GM12891 (cell line): ENCODE measurements at places on chromosomes 16 and 17.

DNA sequence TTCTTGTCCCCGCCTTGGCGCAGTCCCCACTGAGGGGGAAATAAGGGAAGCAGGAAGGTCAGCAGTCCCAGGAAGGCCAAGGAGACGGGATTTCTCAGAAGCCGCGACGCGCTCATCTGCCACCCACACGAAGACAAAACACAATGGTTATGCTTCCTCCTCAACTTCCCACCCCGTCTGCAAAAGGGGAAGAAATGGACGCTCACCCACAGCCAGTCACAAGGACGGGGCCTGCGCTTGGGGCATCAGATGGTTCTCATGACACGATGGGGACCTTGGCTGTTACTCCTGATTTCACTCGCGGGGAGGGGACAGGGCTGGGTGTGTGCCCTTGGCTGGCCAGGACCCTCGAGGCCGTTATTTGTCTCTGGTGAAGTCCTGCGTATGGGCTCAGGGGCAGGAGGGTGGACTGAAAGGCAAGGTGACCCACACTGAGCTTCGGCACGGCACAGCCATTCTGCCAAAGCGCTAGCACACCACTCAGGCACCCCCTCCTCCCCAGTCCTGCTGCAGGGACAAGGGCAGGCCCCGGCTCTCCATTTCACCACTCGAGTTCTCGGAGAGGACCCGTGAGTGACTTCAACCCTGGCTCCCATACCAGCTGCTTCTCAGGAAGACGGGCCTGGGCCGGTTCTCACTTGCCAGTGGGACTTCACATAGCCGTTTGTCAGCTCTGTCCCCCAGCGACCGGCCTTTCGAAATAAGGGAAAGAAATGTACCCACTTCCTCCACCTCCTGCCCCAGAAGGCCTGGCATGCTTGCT lies 84.5 kb downstream of the ABR start:
- no peak for DNase-seq

DNA sequence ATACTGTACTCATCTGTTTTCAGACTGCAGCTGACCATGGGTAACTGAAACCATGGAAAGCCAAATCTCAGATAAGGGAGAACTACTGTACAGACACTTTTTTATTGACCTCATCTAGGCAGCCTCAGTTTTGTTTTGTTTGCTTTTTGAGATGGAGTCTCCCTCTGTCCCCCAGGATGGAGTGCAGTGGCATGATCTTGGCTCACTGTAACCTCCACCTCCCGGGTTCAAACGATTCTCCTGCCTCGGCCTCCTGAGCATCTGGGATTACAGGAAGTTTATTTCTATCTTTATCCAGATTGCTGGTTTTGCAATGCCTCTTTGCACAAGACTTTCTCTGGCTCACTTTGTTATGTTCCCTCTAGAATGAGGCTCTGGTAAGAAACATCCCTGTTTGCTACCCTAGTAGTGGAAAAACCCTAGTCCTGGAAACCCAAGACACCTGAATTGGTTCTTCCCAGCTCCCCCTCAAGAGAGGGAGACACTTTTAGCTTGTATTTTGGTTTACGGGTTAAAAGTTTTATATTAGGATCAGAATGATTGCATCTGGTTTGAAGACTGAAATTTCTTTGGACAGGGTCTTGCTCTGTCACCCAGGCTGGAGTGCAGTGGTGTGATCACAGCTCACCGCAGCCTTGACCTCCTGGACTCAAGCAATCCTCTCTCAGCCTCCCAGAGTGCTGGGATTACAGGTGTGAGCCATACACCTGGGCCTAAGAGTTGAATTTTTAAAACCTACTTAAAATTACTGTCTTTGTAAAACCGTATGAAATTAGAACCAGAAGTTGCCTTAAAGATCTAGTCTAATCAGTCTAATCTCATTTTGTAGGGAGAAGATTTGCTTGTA lies 38.9 kb downstream of the ZNF207 start:
- no peak for DNase-seq

- no peak for DNase-seq
These were observed 234.2 kb downstream of the TOX3 start for GRCh38 chr16:52312716-52313115.

DNA sequence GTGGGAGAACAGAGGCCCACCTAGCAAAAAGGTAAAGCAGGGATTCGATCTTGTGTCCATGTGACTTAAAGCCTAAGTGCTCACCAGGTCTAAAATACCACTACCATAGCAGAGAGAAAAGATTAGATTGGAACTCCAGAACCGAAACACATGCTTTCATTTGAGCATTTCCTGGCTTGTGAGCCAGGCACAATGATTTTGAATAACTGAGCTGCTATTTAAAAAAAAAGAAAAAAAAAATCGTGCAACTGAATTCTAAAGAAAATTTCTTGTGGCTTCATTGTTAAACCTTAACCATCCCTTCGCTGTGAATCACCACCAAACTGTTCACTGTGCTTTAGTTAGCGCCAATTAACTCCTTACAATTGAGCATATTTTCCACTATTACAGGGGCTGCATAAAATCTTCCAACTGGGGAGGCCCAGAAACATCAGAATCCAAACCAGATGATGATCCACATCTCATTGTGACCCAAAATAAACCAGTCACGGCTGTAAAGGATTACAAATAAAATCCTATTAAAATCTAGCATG lies 366.4 kb upstream of the ERCC4 start:
- DNase-seq = no peak

GRCh38 chr17:40980596-40980995 lies 3.5 kb downstream of the KRT40 start:
- DNase-seq = no peak

GRCh38 chr17:61314368-61315078 lies 85.1 kb upstream of the TBX2 start:
- DNase-seq = no peak

GRCh38 chr16:31118223-31119155 lies 1.0 kb downstream of the KAT8 start:
- DNase-seq = no peak

DNA sequence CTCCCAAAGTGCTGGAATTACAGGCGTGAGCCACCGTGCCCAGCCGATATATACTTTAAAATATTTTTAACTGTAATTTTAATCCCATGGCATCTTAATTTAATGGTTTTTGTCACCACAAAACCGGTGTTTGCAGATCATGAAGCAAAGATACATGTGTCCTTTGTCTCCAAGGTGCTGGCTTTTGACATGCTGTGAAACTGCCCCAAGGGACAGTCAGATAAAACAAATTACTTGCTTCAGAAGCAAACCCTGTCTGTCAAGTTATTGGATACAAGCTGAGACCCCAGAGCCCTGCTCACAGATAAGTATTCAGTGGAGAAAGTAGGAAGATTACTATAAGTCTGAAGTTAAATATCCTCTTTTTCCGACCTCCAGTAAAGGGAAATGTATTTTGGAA lies 39.8 kb downstream of the ARL4D start:
- no peak for DNase-seq

- DNase-seq = no peak
These were observed 10.6 kb downstream of the NAA60 start for GRCh38 chr16:3454093-3454492.

DNA sequence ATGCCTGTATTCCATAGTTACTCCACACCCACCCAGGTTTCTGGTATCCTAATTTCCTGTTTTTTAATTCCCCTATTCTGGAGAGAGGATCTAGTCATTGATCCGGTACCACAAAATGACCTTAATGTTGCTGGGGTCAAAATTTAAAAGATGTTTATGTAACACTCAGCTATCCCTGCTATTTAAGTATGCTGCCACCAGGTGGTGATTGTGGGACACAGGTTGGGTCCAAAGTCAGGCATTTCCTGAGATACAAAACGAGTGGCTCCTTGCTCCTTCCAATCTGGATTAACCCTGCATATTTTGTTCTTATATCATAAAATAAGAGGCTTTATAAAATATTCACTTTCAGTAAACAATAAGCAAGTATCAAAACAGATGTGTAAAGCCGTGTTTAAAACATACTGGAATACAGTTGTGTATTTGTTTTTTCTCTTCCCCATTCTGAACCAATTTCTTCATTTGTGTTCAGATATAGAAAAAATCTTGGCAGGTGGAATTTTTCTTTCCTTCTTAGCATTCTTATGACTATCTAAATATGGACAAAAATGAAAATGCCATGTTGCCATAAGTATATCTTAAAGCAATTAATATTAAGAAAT lies 16.3 kb downstream of the HS3ST4 start:
- peak; percentile 16 for DNase-seq

DNA sequence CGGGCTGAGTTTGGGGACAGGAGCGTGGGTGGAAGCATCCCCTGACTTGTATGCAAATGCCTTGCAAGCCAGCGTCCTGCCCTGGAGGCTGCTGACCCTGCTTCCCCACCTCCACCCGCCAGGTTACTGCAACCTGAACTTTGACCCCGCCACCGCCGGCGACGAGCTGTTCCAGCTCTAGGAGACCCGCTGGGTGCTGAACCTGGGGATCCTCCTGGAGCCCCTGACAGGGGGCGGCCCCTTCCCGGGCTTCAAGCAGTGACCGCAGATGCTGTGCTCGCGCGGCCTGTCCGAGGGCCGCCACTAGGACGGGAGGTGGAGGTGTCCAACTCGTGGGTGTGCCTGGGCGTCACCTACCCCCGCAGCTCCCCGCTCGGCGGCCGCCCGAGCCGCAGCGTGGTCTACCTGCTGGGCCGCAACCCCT lies 10.7 kb upstream of the SLC16A5 start:
- no peak for DNase-seq

DNA sequence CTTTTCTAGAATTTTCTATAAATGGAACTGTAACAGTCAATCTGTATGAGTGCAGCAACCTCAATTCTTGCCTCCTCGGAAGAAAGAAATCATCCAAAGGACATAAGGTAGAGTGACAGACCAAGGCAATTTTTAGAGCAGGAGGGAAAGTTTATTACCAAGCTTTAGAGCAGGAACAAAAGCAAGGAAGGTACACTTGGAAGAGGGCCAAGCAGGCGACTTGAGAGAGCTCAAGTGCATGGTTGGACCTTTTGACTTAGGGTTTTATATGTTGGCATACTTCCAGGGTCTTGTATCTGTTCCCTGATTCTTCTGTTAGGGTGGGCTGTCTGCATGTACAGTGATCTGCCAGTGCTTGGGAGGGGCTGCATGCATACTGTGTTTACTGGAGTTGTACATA lies 50.3 kb downstream of the SCNN1G start:
- no peak for DNase-seq

GRCh38 chr17:71635187-71635586 lies 485.6 kb upstream of the SOX9 start:
- no peak for DNase-seq

- peak; percentile 64 for DNase-seq
These were observed at the start of gene HBQ1 for GRCh38 chr16:180101-180675. Gene HBQ1, plus strand, starts transcription at chr16:180459. Its CDS starts 28 bp downstream, at chr16:180487.

DNA sequence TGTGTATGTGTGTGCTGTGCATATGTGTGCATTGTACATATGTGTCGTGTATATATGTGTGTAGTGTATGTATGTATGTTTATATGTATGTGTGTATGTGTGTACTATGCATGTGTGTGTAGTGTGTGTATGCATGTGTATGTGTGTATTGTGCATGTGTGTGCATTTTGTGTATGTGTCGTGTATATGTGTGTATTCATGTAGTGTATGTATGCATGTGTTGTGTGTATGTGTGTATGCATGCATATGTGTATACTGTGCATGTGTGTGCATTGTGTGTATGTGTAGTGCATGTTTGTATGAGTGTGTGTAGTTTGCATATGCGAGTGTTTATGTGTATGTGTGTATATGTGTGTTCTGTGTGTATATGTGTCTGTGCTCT lies 15.5 kb upstream of the CCL17 start:
- no peak for DNase-seq

- no peak for DNase-seq
These were observed 129.4 kb upstream of the PLCG2 start for GRCh38 chr16:81649561-81650184.

DNA sequence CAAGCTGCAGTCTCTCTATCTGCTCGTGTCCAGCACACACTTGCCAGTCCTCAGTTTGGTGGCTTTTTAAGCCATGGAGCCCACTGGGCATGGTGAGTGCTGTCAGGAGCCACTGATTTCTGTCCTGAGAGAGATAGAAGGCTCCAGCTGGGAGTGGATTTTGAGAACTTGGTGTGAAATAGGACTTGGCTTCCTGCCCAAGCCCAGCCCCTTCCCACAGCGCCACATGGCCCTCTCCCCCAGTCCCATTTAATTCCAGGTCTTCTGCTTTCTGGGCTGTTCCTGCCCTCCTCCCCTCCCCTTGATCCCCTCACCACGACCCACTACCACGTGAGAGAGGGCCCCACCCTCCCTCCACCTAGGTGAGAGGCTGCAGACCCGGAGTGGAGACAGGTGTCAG lies 14.4 kb upstream of the ABCC3 start:
- no peak for DNase-seq

DNA sequence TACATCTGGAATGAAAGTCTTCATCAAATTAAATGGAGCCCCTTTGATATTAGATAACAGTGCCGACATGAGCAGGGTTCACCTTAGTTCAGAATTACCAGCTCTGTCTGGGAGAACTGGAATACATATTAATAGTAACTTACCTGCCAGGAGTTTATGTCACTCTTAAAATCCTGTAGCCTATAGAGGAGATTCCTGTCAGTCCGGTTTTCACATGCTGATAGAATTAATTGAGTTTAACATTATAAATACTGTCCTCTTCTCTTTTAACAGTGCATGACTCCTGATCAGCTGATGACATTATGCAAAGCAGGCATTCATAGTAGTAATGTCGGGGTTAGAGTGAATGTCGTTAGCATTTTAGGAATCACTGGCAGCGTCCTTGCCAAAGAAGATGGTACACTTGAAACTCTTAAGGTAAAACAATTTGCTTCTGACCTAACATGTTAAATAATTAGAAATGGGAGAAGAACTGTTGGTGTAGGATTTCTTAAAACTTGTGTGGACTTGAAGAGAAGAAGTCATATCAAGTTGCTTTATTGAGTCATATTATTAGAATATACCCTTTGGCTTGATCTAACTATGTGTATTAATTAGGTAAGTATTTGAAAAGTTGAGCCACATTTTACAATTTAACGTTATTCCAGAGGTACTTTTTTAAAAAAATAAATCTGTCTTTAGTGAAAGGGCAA lies 34.3 kb downstream of the HEATR3 start:
- DNase-seq = no peak
